Suppressor macrophage treated with lipopolysaccharide for 4 hours (primary cell): ENCODE measurements at places on chromosomes 4 and X.

DNA sequence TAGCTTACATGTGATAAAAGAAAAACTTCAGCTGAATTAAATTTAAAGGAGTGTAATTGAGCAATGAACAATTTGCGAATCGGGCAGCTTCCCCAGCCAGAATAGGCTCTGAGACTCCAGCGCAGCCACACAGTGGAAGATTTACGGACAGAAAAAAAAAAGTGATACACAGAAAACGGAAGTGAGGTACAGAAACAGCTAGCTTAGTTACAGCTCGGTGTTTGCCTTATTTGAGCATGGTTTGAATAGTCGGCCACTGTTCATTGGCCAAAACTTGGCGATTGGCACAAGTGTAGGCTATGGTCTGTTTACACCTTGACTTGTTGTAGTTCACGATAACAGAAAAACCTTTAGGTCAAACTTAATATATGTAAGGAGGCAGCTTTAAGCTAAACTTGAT lies 16.7 kb upstream of the SUPT20HL1 start:
- DNase-seq = peak; percentile 2

GRCh38 chr4:108433832-108434231 lies 186.5 kb upstream of the RPL34 start:
- no peak for DNase-seq

DNA sequence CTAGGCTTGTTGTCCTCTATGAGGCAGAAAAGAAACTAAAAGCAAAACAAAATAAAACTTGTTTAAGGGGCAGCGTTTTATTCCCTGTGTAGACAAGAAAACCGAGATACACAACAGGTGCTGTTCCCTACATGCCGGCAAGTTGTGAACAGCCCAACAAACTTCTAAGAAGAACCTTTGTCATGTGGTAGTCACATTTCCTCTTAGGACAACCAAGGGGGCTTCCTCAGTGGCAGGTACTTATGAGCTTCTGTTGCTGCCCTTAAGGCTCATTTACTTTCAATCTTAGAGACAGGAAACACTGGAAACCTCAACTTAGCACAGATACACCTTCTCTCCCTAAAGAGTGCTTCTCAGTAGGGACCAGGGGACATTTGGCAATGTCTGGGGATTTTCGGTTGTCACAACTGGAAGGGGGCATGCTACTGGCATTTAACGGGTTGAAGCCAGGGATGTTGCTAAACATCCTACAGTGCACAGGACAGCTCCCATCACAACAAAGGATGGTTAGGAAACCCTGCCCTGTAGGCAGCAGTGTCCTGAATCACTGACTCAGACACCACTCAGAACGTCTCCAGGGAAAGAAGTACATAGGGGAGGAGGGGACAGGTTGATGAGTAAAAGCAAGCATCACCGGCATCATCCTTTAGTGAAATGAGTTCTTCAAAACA lies 111.0 kb downstream of the ASB9 start:
- peak; percentile 3 for DNase-seq

- no peak for DNase-seq
Measured at GRCh38 chrX:151287954-151288353, 109.1 kb upstream of the VMA21 start.

DNA sequence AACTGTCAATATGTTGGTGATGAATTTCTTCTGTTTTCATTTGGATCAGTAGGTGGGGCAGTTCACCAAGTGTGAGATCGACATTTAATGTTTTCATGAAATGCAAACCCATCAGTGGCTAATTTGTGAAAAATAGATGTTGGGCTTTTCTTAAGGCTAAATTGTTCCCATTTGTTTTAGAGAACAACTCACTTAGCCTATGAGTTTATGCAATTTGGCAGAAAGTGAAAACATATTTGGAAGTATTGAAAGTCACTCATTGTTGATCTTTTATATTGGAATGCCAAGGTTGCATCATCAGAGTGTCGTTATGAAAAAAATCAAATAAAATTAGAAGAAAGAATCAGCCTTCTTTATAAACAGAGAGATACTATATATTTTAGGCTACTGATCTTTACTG lies 132.4 kb downstream of the RPA4 start:
- DNase-seq = no peak

DNA sequence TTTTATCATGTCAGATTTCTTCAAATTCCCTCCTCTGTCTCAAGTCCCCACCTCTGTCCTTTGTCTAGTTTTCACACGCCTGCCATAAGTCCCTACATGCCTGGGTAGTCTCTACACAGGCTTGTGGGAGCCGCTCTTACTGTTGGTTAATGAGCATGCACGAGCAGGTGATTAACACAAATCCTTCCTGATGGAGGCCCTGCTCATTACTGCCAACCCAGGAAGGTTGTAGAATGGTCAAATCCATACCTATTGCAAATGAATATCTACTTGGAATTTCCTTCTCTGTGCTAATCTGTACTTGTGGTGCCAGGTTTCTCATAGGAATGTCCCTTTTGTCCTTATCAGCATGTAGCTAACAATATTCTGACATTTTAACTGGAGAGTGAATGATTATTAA lies 208.4 kb upstream of the HDX start:
- no peak for DNase-seq

DNA sequence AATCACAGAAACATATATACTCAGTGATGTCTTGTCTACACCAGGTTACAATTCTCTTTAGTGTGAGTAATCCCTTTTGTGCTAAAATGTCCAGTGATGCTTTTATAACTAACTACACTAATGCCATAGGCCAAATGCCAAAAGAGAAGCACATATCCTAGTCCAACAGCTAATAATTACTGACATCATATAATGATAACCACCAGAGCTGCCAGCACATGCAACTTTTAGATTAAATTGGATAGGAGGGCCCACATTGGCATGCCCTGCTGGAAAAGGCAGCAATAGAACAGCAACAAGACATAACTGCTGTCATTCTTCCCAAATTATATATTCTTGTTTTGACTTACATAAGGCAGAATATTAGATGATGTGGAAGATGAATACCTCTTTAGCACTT lies 238.8 kb downstream of the KCNIP4 start:
- DNase-seq = no peak

DNA sequence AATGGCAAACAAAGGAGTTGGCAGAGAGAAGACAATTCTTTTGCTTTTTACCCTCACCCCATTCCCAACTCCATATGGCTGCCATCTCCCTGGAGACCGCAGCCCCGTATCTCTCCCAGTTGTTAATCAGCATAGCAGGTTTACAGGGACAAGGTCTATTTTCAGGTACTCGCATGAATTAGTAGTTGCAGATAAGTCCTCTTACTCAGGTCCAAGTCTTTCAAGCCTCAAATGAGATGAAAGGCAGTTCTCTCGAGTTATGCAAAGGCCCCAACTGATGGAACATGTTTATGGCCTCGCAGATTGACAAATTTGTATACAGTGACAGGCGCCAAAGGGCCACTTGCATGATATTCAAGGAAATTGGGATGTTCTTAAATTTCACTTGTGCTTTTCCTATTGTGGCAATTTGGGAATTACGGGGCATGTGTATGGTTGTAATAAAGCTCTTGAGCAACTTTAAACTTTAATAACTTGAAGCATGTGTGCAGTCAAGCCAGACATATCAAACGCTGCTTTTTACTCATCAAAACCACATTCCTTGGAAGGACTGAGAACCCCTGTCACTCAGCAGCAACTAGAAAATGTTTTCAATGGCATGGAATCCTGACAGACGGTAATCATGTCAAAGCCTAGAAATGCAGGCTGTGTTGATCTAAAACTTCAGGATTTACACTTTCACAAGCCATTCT lies 45.1 kb downstream of the KDR start:
- DNase-seq = no peak

GRCh38 chrX:12425496-12425895 lies 287.2 kb downstream of the FRMPD4 start:
- DNase-seq = no peak
